Smooth muscle cell of the brain vasculature (primary cell): ENCODE measurements at places on chromosomes 3 and 15.
A peak's percentile ranks its signal among the peaks of the same experiment; 100 is the strongest.

- no peak for DNase-seq
These were observed 54.5 kb downstream of the CHD2 start for GRCh38 chr15:92954578-92954977.

GRCh38 chr15:63172851-63173451 lies 15.7 kb upstream of the RPS27L start:
- DNase-seq = no peak

DNA sequence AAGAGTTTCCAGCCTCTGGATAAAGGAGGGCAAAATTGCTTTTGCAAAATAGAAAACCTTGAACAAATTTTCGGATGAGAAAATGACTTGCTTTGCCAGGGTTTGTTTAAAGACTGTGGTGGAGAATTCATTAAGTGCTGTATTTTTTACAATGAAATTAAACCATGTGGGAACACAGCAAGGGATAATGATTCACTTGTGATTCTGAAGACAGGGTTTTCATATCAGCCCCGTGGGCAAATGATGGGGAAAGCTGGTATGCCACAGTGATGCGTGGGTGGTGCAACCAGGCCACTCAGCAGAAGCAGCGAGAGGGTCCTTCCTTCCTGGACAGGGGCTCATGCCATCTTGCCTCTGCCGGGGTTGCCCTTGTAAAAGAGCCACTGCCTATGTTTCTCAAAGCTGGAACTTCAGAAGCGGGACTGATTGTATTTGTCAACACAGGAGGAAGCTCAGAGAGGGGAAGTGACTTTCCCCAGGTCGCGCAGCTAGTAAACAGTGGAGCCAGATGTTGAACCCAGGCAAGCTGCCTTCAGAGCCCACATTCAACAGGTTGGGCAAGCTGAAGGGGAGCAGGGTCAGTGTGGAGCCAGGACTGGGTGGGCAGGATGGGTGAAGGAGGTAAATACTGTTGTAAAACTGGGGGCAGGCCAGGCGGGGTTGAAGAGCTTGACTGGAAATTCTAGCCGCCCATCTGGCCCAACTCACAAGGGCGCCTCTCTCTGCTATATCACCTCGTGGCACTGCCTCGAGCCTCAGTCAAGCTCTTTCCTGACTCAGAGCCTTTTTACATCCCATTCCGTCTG lies 79.1 kb downstream of the TOP2B start:
- DNase-seq = no peak

- no peak for DNase-seq
These were observed 87.1 kb downstream of the WDR76 start for GRCh38 chr15:43913941-43914340.

DNA sequence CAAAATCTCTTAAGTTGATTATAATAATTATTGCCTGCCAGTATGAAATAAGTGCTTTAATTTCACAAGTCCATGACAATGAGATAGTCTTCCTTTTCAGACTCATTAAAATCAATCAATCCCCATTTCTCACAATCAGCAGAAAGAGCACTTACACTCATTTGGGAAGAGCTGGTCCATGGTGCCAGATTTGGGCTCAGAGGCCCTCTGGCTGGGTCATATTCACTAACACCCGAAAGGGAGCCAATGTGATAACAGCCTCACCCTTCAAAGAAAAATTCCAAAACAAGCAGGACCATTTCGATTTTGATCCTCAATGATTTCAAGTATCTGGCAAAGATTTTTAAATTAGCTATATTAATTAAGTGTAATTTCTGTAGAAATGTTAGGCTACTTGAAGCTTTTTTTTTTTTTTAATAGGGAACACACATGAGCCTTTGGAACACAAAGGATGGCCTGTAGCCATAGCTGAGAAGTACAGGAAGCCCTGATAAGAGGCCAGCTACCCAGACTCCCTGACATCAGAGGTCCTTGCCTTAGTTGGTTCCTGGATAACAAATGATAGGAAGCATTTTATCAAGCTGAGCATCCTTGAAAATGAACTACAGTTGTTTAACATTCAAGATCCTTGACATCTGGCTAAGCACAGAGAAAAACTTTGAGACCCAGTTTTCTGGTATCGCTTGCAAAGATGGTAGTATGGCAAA lies 17.1 kb downstream of the MCF2L2 start:
- DNase-seq = no peak

GRCh38 chr15:70494852-70495571 lies 268.3 kb downstream of the UACA start:
- no peak for DNase-seq

GRCh38 chr3:36900474-36901443 lies 44.1 kb downstream of the TRANK1 start:
- no peak for DNase-seq

- peak; percentile 67 for DNase-seq
These were observed 37.3 kb upstream of the NDUFB4 start for GRCh38 chr3:120558771-120559241.

DNA sequence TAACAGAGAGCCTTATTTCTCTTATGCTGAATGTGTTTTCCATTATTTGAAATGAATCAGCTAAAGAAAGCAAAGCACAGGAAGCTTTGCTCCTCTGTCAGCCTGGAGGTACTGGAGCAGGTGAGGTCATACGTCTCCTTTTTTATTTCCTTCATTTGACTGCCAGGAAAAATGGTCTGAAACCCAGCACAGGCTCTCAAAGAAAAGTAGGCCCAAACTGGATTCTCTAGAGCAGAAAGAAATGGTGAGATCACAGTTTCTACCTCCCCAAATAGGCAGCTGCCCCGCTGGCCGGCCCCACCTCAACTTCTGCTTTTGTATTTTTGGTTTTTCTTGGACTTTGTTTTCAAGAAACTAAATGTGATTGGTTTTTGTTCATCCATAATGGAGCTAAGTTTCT lies 95.1 kb downstream of the RPL39L start:
- no peak for DNase-seq

GRCh38 chr3:106058475-106058874 lies 189.7 kb upstream of the CBLB start:
- no peak for DNase-seq

DNA sequence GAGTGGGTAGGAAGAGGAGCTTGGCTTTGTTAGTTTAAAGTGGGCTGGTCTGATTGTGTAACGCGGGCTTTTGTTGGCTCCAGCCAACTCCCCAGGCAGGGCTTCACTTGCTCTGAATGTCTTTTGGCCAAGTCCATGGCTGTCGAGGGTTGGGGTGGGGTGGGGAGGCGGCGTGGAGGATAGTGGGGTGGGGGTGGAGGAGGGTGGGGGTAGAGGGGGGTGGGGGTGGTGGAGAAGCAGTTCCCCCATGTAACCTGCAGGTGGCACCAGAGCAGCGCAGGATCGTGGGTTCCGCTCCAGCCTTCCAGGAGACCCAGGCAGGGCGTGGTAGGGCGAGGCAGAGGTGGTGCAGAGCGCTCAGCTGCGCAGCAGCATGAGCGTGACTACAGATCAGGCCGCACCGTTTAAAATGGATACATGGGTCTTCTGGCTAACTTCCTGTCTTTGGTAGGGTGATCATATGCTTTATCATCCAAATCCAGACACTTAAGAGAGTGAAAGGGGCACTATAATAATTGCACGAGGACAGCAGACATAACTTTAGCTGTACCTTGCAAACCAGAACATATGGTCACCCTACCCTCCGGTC lies 28.3 kb downstream of the GOLGA6A start:
- DNase-seq = no peak

- no peak for DNase-seq
These were observed 116.9 kb upstream of the ABHD17C start for GRCh38 chr15:80578206-80578595.

- DNase-seq = no peak
These were observed 79.1 kb upstream of the MEF2A start for GRCh38 chr15:99486371-99487336.

DNA sequence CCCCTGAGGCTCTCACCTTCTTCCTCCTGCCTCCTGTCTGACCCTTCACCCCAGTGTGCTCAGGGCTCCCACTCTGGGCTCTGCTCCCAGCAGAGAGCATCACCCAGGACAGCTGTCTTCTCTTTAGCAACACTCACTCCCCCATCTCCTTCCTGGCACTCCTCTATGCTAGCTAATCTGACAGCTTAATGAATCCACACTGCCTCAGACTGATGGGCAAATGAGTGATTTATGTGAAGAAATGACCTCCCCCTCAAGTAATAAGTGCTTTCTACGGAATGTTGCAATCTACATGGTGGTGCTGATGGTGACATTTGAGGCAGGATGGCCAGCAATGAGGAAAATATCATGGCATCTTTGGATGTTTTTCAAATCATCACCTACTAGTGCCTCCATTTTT lies 83.6 kb downstream of the LSM3 start:
- DNase-seq = no peak

GRCh38 chr15:101609742-101610610 lies 42.2 kb downstream of the TM2D3 start:
- DNase-seq = no peak

GRCh38 chr15:36430726-36431265 lies 148.6 kb upstream of the CDIN1 start:
- no peak for DNase-seq

- DNase-seq = no peak
These were observed 139.4 kb downstream of the OPA1 start for GRCh38 chr3:193732391-193732790.

DNA sequence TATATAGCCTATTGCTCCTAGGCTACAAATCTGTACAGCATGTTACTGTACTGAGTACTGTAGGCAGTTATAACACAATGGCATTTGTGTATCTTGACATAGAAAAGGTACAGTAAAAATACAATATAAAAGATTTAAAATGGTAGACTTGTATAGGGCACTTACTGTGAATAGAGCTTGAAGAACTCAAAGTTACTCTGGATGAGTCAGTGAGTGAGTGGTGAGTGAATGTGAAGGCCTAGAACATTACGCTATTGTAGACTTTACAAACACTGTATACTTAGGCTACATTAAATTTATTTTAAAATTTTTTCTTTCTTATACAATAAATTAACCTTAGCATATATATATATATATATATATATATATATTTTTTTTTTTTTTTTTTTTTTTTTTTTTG lies 140.0 kb upstream of the UBE2E1 start:
- no peak for DNase-seq

DNA sequence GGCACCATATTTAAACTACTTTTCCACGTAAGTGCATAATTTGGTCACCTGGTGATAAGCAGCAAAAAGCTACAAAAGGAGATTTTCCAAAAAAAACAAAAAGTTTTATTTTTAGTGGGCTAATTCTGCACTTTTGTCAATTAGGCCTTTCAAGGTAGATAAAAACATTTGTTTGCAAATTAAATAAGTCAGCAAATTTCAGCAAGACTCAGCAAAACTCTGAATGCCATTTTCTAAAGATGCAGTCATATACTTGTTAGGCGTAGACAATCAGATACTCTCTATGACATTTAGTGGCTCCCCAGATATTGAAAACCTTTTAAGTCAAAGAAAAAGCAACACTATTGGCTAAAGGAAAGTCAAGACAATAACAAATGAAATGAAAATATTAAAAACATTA lies 400.2 kb upstream of the GOLIM4 start:
- DNase-seq = no peak

DNA sequence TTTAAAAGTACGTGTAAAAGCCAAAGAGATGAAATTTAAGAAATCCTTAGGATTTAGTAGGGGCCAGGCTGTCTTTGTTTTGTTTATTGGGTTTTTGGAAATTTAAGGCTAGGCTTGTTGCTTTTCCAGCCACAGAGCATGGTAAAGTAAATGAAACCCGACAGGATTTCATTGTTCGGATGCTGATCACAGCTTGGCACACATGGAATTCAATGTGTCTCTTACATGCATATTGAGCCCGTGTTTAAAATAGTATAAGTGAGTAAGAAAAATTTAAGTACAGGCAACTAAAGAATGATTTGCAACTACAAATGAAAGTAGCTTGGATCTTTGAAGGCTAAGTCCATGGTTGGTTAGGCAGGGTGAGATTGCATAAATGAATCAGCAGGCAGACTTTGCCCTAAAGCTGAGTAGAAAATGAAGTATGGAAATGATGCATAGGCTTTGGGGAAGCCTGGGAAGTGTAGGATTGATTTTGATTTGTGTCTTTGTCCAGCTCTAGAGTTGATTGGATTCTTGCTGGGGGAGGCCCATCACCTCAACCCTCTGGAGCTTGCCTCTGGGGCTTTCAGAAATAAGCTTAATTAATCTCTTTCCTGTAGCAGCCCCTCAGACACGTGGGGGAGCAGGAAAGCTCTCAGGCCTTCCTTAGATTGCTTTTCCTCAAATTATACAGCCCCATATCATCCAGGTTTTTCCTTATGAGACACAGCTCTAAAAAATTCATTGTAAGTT lies 68.2 kb upstream of the ADAMTSL3 start:
- no peak for DNase-seq

DNA sequence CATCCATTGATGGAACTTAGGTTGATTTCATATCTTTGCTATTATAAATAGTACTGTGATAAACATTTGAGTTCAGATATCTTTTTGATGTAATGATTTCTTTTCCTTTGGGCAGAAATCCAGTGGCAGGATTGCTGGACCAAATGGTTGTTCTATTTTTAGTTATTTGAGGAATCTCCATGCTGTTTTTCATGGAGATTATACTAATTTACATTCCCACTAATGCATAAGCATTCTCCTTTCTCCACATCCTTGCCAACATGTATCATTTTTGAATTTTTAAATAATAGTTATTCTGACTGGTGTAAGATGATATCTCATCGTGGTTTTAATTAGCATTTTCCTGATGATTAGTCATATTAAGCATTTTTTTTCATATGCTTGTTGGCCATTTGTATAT lies 144.0 kb upstream of the SUCLG2 start:
- no peak for DNase-seq

DNA sequence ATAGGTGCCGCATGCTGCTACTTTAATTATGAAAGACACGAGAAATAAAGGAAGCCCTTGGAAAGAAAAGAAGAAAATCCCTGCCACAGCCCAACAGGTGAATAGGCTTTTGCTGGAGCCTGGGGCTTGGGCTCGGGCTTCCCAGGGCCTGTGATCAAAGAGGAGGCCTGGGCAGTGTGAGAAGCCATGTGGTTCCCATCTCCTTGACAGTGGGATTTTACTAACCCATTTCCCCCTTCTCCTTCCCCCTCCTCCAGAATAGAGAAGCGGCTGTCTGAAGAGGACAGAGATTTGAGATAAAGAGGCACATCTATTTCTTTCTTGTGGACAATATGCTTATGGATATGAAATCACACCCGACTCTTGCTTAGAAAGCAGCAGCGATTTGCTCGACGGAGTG lies 369.1 kb downstream of the MCTP2 start:
- DNase-seq = no peak

DNA sequence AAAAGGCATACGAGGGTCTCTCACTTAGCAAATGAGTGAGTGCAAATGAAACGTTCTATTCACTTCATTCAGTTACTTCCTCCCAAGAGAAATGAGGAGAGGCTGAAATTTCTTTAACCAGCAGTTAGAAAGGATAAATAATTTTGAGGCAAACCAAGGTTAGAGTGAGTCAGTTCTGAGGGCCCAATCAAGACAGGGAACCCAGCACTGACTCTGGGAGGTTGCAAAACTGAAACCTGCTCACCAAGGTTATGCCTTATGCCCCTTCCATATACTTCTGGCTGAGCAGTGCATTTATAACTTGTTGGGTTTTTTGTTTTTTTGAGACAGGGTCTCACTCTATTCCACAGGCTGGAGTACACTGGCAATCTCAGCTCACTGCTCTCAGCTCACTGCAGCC lies 4.5 kb upstream of the RPSA start:
- DNase-seq = no peak

- DNase-seq = no peak
These were observed 181.0 kb downstream of the RAB11A start for GRCh38 chr15:66050264-66050663.
